ENCODE measurements at places on chromosomes 12 and 14.

DNA sequence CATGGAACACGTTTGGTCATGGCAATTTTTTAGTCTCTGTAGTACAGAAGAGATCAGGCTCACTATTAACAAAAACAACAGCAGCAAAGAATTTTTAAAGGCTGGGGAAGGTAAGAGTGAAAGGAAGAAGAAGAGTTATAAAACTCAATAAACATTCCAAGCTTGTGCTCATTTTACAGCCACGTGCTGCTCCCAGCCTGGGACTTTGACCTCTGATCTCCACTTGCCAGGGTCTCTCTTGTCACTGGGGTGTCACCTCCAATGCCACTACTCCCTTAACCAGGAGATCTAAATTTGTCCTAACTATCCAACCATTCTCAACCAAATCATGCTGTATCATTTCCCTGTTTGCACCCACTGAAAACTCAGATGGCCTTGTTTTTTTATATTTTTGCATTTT is 605.1 kb downstream of the VRK1 start:
- DNase-seq: no peak

- DNase-seq: peak; percentile 12
These were observed 12.4 kb downstream of the TTLL5 start for GRCh38 chr14:75673345-75674035.

- peak; percentile 63 for DNase-seq
These were observed 10.9 kb downstream of the ZNF664 start for GRCh38 chr12:123983822-123984485.

DNA sequence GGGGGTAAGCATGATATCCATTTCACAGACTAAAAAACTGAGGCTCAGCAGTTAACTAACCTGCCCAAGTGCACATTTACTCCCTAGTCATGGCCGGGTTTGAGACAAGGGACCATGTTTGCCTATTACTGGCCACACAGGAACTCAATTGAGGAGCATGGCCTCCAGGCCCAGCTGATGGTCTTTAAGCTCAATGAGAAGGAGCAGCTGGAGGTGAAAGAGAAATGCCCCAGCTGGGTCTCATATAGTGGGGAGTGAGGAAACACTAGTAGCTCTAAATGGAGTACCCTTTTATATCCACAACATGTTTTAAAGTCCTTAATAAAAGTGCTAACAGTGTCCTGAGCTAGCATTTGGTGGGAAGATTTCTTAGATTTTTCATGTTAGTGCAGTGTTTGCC is 1.6 kb downstream of the TDP1 start:
- no peak for DNase-seq

DNA sequence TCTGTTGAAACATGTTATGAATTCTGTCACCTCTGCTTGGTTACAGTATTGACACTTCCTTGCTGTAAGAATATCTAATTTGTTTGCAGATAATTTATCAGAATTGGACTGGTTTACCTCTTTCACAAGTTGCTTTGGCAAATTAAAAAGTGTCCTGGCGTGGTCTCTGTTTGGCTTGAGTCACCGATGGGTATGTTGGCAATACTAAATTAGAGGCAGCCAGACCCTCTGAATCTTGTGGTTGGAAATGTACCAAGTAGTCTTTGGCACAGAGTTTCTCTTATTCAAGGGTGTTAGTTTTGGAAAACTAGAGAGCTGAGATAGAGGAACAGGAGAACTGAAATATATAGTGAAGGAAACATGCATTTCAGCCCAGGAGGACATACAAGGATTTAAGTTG is 521.1 kb upstream of the MGAT4C start:
- DNase-seq: no peak

All from activated naive CD4-positive, alpha-beta T cell treated with anti-CD3 and anti-CD28 coated beads for 36 hours (primary cell).